Smooth muscle cell of trachea (primary cell): ENCODE measurements at places on chromosomes 2 and 18. TPM values are rescaled to one million over a fixed set of nuclear protein-coding genes. Genes with fewer than 3 reads are reported as not detected.

The CNRIP1 gene
- 23.0 and 28.1 TPM in 2 replicates for total RNA-seq

The LONRF2 gene
- total RNA-seq = under 0.01 TPM in 2 replicates

The NT5C1B gene
- not detected in 2 replicates for total RNA-seq

The BOLL gene
- total RNA-seq = not detected in 2 replicates

The DAPL1 gene
- total RNA-seq = not detected in 2 replicates

The CKAP2L gene
- total RNA-seq = 0.50 and 15.3 TPM in 2 replicates

The FAP gene
- 112 and 143 TPM in 2 replicates for total RNA-seq

The BUB1 gene
- 5.0 and 65.7 TPM in 2 replicates for total RNA-seq

The IGFBP2 gene
- 3.1 and 6.9 TPM in 2 replicates for total RNA-seq

The RNU2-63P gene
- total RNA-seq = not detected in 2 replicates

The SLC5A6 gene
- total RNA-seq = 13.7 and 15.1 TPM in 2 replicates

The ST6GAL2 gene
- under 0.01 TPM in 2 replicates for total RNA-seq

The IMPACT gene
- 29.8 and 30.1 TPM in 2 replicates for total RNA-seq

The MALL gene
- 39.9 and 41.2 TPM in 2 replicates for total RNA-seq

The DOK1 gene
- 27.3 and 50.4 TPM in 2 replicates for total RNA-seq

The LYG2 gene
- not detected in 2 replicates for total RNA-seq

The HADHA gene
- 173 and 238 TPM in 2 replicates for total RNA-seq
